ENCODE measurements at places on chromosomes 11 and 22. TPM values are rescaled to one million over a fixed set of nuclear protein-coding genes. Genes with fewer than 3 reads are reported as not detected.

DNA sequence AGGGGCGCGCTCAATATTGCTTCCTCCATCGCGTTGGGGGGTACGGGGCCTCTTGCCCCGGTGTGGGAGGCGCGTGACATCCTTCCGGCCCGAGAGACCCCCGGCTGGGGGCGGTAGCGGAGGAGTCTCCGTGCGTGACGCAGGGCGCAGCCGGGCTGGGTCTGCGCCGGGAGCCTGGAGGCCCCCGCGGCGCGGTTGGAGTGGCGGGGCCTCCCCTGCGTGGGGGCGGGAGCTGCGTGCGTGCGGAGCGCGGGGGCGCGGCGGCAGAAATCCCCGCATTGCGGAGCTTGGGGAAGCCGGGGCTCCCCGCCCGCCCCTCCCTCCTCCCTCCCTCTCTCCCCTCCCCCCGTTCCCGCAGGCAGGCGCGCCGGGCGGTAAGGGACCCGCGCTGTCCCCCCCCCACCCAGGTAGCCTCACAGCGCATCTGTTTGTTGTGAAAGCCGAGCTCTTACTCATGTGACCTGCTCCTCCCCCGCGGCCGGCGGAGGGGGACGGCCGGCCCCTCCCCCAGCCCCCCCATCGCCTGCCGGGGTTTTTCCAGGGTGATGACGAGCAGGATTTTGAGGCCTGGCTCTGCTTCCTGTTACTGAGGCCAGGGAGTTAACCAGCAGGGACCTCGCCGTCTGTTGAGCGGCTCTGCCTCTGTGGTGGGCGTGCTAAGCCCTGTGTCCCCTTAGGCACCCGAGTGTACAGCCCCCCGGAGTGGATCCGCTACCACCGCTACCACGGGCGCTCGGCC lies 1.6 kb downstream of the PIM3 start:
- DNase-seq = no peak

DNA sequence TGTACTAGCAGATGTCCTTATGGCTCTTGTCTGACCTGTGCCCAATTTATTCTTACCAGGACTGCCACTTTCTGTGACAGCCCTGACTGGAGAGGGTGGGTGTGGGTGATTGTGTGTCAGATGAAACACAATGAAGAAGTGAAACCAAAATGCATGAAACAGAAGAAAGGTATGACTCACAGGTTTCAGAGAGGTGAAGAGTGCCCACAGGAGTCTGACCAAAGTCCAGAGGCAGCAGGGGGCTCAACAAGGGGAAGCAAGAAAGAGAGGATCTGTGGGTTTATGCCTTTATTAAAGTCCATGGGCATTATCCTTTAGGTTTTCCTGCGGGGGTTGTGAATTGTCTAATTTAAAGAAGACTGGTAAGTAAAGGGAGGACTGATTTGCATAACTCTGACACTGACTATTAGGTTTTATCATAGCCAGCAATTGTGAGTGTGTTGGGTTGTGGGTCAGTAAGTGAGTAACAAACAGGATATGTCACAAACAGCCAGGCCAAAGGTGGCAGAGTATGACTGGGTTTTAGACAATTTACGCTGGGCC lies 3.9 kb upstream of the OR4C6 start:
- DNase-seq = no peak

ZNF280A gene
- total RNA-seq = not detected

THY1 gene
- 75.4 TPM for total RNA-seq
